ENCODE measurements at places on chromosomes 1 and 21. TPM values are rescaled to one million over a fixed set of nuclear protein-coding genes. Genes with fewer than 3 reads are reported as not detected.

CD244 gene
- polyA plus RNA-seq: not detected

PMF1 gene
- 134 TPM for polyA plus RNA-seq

JMJD4 gene
- polyA plus RNA-seq: 31.2 TPM

ZRANB2 gene
- 23.6 TPM for polyA plus RNA-seq

SEC16B gene
- 0.46 TPM for polyA plus RNA-seq

PCSK9 gene
- 0.32 TPM for polyA plus RNA-seq

PLOD1 gene
- 424 TPM for polyA plus RNA-seq

MYCBP gene
- polyA plus RNA-seq: 9.5 TPM

THEM5 gene
- not detected for polyA plus RNA-seq

CYYR1 gene
- 13.2 TPM for polyA plus RNA-seq

KRTAP19-7 gene
- not detected for polyA plus RNA-seq

AGT gene
- not detected for polyA plus RNA-seq

DCST1 gene
- not detected for polyA plus RNA-seq

SPRR5 gene
- not detected for polyA plus RNA-seq

ZNF669 gene
- 2.4 TPM for polyA plus RNA-seq

NR0B2 gene
- polyA plus RNA-seq: not detected

NMNAT2 gene
- 0.28 TPM for polyA plus RNA-seq

SLC6A17 gene
- 0.02 TPM for polyA plus RNA-seq

PGLYRP4 gene
- not detected for polyA plus RNA-seq

PRPF38B gene
- 19.3 TPM for polyA plus RNA-seq

OLFML3 gene
- 3.9 TPM for polyA plus RNA-seq

LCE3E gene
- not detected for polyA plus RNA-seq

C1QC gene
- polyA plus RNA-seq: not detected

C4BPB gene
- not detected for polyA plus RNA-seq
